Sigmoid colon (tissue), 7 donors: ENCODE measurements at places on chromosomes 2 and 18.

DNA sequence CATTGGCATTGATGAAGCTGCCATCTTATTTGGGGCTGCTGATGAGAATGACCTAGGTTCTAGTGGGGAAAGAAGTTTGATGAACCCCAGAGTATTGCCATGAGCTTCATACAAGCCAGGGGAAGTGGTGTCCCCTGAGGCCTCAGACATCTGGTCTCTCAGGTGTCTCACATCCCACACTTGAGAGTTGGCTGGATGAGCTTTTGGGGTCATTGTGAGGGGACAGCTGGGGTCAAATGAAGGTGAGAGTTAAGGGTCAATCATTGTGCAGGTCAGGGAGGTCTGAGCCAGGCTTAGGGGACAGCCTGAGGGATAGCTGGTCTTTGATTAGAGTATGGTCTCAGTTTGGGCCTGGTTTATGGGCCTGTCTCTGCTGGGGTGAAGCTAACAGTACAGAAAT, 336.5 kb downstream of the CYP26B1 start:
- no peak for DNase-seq

GRCh38 chr18:5600378-5601071, 56.7 kb upstream of the EPB41L3 start:
- DNase-seq = no peak

GRCh38 chr18:7871560-7872456, 304.7 kb downstream of the PTPRM start:
- no peak for DNase-seq

- no peak for DNase-seq
Observed at GRCh38 chr2:161088658-161089350, 71.4 kb upstream of the TANK start.

- no peak for DNase-seq
Observed at GRCh38 chr2:231614559-231615057, 21.9 kb downstream of the TEX44 start.

DNA sequence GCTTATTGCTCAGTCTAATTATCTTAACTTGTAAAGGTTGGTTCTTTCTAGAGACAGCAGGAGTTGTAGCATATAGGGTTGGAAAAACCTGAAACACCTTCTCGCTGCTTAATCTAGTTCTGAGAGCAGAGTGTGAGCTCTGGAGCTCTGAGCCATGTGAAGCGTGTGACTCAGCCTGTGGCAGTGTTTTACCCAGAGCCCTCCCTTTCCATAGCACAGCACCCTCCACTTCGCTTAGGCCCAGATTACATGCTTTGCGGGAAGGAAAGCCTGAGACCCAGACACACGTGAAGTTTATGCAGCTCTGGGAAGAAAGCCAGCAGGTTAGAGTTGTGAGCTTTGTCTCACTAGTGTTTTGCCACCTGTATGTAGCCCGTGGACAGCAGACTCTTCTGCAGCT, 74.5 kb downstream of the INPP4A start:
- DNase-seq = peak; percentile 25

- peak; percentile 51 for DNase-seq
Observed at GRCh38 chr2:128271911-128272600, 46.6 kb downstream of the HS6ST1 start.

- DNase-seq = no peak
Observed at GRCh38 chr2:104848526-104848925, 5.4 kb upstream of the POU3F3 start.

GRCh38 chr2:66432801-66433694, 1.9 kb upstream of the MEIS1 start:
- peak; percentile 97 for DNase-seq

- no peak for DNase-seq
Observed at GRCh38 chr2:187655001-187655400, 100.8 kb upstream of the TFPI start.

DNA sequence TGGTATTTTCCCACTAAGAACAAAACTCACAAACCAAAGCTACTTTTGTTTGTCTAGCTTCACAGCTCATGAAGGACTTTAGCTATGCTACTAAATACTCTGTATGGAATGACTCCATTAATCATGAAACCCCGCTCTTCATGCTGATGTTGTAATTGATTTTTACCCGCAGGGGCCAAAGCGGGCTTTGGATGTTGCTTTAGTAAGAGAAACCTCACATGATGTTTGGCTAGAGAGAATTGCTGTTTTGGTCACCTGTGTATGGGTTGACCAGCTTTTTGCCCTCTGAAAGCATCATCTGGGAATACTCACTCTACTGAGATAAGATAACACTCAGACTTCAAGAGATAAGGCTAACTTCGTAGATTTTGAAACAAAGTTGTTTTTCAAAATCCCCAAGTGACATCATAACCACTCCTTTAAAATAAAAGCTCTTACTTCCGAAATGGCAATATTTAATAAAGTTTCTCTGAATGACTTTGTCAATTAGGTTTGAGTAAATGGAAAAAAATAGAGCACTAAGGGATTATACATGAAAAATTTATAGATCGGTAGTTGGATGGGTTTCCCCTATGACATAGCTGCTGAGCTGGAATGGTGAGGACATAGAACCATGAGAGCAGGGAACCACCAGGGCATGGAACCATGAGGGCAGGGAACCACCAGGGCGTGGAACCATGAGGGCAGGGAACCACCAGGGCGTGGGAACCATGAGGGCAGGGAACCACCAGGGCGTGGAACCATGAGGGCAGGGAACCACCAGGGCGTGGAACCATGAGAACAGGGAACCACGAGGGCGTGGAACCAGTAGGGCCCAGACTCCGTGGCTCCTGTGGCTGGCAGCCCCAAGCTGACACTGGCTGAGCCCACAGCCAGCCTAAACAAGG, 31.9 kb downstream of the ACKR3 start:
- no peak for DNase-seq

- no peak for DNase-seq
Observed at GRCh38 chr2:69166812-69167468, 154.0 kb downstream of the ANTXR1 start.

DNA sequence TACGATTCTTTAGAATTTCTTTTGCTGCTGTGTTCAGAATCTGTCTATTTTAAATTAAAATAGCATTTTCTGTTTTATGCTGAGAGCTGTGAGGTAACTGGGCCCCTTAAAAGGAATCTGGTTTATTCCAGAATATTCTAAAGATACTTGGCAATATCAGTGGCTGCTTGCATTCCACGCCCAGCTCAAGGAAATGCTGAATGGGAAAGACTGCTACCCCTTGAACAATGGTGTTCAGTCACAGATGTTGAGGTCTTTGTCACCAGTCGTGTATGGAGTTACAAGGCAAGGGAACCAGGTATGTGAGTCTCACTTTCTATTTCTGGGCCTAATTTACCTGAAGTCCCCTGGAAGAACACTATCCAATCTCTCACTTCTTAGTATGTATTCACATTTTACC, 377.9 kb upstream of the CDH7 start:
- no peak for DNase-seq

- no peak for DNase-seq
Observed at GRCh38 chr2:205661281-205661680, 21.0 kb upstream of the NRP2 start.

DNA sequence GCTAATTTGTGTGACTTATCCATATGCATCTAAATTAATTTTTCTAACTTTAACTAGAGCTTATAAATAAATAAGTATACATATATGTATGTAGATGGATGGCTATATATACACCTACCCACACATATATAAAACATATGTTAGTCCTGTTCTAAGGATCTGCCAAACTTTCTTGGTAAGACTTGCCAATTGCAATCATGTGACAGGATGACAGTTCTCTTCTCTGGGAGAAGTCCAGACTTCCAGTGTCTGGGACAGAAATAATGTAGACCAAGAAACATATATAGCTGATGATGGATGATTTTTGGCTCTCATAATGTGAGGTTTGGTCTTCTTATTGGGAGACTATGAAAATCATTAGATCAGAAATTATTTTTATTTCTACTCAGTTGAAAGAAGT, 30.6 kb upstream of the NR4A2 start:
- no peak for DNase-seq

DNA sequence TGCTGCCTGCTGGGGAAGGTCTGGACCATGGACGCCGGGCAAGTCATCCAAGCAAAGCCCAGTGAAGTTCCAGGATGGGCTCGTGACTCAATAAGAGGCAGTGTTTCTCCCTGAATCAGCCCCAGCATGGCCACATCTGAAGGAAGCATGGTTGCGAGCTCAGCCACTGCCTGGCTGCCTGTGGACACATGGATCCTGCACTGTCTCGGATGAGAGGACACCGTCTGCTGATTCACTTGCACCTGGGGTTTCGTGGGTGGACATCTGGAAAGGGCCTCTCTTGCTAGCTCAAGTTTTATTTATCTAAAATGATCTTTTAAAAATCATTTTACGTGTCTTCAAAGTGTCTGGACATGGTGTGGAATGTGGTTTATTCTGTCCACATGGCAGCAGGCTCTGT, 224.8 kb upstream of the FN1 start:
- DNase-seq = no peak

DNA sequence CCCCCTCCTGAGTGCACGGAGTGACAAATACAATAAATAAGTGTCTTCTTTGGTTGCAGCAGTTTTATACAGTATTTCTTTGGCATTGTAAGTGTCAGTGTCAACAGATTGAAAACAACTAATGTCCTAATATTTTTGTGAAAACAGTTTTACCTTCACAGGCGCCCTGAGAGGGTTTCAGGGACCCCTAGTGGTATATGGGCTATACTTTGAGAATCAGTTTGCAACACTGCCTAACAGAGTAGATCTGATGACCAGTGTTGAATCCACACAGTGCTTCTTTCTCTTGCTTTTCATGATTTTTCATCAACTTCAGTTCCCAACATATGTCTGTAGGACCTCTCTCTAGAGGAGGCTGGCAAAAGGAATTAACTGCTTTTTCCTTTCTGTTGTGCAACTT, 162.2 kb downstream of the PRPF40A start:
- no peak for DNase-seq

- DNase-seq = no peak
Observed at GRCh38 chr2:65622499-65622898, 190.1 kb upstream of the SPRED2 start.

GRCh38 chr2:157874348-157874747, 1.8 kb downstream of the ACVR1 start:
- DNase-seq = no peak

DNA sequence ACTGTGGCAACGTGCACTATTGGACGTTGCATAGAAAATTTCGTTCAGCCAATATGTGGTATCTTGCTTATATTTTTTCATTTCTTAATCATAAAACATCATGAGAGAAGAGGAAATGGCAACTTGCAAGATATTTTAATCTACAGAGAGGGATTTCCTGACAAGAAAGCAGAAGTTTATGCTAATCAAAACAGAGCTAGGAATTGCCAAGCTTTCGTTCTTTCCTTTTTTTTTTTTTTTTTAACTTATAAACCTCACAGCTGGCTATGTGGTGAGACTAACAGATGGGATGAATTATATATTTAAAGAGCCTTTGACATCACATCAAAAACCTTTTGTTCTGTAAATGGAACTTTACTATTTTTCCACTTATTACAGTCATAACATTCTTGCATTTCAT, 1136.9 kb upstream of the TMEFF2 start:
- no peak for DNase-seq

- no peak for DNase-seq
Observed at GRCh38 chr2:118864207-118864606, 16.8 kb upstream of the EN1 start.

DNA sequence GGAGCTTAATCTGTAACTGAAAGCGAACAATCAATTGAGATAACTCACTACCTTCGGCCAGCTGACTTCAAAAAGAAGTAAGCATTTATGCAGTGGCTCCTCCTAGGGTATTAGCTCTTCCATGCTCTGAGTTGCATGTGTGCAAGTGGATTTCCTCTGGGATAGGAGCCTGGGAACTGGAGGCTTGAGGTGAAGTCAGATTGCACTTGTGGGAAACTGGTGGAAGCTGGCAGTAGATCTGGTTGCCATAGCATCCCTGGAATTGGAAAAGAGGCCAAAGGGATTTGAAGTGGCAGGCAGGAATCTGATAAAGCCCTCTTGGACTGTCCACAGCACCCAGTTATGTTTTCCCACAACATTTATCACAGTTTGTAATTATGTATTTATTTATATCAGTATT, 50.6 kb upstream of the FMNL2 start:
- no peak for DNase-seq

GRCh38 chr2:69577467-69578197, 65.9 kb downstream of the AAK1 start:
- DNase-seq = no peak

DNA sequence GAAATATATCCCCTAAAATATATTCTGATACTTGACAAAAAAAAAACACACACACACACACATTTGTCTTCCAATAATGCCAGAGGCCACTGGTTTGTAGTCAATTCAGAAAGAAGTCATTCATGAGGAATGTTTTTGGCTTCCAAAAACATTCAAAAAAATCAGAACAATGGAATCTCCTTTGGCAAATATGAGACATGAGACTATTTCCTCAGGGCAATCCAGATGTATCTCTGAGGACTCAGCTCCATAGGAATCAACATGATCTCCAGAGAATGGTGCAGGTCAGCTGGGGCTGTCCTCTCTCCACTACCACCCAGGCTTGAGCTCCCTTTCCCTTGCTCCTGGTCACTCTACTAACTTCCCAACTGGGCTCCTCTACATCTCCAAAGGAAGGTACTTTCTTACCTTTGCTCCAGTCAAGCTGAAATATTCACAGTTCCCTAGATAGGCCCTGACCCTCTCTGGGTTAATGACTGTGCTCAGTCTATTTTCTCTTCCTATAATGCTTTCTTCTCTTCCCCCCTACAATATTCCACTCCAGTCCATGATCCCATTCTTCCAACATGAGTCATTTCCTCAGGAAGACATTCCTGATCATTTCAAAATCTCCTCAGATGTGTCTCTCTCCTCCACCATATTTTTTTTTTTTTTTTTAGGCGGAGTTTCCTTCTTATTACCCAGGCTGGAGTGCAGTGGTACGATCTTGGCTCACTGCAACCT, 145.3 kb downstream of the C1D start:
- no peak for DNase-seq

DNA sequence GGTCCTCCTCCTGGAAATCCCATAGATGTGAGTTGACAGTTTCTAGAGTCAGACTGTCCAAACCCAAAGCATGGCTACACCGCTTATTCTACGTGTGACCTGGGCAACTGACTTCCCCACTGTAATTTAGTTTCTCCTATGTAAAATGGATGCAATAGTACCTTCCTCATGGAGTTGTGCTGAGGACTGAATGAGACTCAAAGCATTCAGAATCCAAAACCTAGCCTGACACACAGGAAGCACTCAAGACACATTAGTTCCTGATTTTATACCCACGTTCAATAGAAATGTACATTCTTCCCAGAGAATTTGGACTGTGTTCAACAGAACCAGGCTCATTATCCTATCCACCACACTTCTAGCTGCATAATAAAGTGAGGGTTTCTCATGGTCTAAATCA, 88.8 kb downstream of the STK39 start:
- no peak for DNase-seq
